ENCODE measurements at places on chromosomes 6 and 20.

GRCh38 chr6:2266841-2267240 is 21.4 kb upstream of the GMDS start:
- DNase-seq = no peak

GRCh38 chr20:19807191-19807945 is 49.3 kb downstream of the RIN2 start:
- no peak for DNase-seq

DNA sequence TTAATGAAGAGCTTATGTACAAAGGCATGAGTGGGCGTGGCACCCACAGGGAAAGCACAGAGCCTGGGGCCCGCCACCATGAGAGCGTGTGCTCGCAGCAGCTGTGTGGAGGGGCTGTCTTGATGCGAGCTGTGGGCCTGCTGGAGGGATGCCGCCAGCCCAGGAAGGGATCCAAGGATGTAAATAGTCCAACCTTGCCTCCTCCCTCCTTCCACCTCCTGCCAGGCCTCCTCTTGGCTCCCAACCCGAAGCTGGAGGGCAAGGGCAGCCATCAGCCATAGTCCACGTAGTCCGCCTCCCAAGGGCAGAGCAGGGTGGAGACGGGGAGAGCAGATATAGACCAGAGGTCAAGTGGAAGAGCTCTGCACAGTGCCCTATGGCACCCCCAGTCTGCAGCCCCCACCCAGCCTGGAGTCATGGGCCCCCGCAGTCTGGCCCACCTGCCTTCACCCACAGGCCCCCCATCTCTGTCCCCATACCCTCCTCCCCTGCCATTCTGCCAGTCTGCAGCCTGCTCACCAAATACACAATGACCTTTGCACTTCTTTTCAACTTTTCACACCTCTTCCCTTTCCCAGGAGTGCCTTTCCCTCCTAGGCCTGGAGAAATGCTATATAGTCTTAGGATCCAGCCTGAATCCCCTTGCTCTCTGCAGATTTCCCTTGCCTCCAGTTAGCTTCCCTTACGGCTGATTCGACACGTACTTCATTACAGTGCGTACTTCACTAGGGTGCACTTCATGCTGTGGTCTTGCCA is 77.1 kb downstream of the SHLD1 start:
- no peak for DNase-seq

DNA sequence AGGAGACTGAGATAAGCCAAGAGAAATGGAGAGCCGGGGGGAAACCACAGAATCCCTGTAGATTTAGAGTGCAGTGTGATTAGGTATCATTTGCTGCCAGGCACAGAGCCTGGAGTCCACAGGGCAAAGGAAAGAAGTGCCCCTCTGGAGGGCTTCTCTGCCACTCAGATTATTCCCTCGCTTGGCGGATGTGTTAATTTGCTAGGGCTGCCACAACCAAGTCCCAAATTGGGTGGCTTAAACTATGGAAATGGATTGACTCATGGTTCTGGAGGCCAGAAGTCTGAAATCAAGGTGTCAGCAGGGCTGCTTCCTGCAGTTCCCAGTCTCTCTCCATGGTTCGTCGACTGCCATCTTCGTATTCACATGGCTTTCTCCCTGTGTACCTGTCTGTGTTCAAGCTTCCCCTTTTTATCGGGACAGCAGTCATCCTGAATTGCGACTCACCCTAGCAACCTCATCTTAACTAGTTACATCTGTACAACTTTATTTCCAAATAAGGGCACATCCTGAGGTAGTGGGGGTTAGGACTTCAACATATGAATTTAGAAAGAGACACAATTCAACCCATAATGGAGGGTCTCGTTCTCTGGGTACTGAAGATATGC is 122.2 kb downstream of the ANKRD60 start:
- DNase-seq = no peak

GRCh38 chr6:44237813-44238433 is 9.0 kb upstream of the HSP90AB1 start:
- peak; percentile 85 for DNase-seq

GRCh38 chr20:24393903-24394302 is 75.5 kb upstream of the SYNDIG1 start:
- no peak for DNase-seq

GRCh38 chr6:136069119-136069518 is 181.0 kb downstream of the MTFR2 start:
- DNase-seq = no peak

DNA sequence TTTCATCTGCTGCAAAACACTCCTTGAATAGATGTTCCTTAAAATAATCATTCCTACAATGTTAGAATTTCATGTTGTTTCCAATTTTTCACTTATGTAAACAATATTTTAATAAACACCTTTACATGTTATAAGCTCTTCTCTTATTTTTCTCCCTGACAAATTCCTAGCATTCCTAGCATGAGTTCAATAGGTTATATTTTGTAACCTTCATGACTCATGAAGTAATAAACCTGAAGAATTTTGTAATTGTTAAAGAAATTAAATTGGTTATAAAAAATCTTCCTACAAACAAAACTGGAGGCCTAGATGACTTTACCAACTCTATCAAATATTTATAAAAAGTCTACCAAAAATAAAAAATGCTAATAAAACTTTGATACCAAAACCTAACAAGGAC is 66.3 kb downstream of the NT5E start:
- DNase-seq = no peak

- no peak for DNase-seq
These were observed 2.1 kb downstream of the IRF4 start for GRCh38 chr6:393391-394221.

DNA sequence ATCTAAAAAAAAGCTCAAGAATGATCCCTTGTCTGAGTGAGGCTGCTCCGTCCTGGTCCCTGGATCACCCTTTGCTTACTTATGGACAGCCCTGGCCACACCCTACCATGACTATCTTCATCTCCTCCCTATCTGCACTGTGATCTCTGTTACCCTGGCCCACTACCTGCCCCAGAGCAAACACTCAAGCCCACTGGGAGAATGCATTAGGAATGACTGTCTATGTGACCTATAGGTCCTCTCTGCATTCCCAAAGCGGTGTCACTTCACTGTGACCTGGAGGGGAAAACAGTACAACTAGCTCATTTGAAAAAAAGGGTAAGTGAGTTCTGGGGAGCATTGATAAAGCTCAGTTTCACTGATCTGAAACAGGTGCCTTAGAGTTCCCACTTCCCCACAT is 86.4 kb upstream of the FOXP4 start:
- no peak for DNase-seq

DNA sequence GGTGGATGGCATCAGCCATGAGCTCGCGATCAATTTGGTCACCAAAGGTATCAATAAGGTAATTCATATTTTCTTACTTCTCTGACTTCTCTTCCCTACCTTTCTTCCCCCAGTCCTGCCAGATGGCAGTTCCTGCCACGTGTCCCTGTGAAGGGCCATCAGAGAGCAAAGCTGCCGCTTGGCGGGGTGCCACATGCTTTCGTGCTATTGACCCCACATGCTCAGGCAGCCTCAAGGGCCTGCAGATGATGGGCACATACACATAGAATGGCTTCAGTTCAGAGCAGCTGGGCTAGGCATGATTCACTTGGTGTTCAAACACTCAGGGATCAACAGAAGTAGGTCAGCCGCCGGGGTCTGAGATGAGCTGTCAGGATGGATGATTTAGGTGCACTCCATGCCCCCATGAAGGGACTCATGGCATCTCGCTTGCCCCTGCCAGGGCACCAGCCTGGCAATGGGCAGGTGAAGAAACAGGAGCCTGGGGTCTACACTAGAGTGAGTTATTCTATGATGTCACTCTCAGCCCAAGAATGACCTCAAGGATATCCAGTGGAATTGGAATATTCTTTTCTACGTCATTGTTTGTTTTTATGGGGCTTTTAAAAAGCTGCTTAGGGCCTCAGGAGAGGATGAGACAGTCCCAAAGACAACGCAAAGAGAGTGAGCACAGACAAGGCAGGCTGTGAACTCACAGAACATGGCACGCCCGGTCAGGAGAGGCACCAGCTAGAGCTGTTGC is 25.5 kb downstream of the BANF2 start:
- DNase-seq = no peak

GRCh38 chr6:40810171-40810570 is 223.0 kb upstream of the LRFN2 start:
- no peak for DNase-seq

DNA sequence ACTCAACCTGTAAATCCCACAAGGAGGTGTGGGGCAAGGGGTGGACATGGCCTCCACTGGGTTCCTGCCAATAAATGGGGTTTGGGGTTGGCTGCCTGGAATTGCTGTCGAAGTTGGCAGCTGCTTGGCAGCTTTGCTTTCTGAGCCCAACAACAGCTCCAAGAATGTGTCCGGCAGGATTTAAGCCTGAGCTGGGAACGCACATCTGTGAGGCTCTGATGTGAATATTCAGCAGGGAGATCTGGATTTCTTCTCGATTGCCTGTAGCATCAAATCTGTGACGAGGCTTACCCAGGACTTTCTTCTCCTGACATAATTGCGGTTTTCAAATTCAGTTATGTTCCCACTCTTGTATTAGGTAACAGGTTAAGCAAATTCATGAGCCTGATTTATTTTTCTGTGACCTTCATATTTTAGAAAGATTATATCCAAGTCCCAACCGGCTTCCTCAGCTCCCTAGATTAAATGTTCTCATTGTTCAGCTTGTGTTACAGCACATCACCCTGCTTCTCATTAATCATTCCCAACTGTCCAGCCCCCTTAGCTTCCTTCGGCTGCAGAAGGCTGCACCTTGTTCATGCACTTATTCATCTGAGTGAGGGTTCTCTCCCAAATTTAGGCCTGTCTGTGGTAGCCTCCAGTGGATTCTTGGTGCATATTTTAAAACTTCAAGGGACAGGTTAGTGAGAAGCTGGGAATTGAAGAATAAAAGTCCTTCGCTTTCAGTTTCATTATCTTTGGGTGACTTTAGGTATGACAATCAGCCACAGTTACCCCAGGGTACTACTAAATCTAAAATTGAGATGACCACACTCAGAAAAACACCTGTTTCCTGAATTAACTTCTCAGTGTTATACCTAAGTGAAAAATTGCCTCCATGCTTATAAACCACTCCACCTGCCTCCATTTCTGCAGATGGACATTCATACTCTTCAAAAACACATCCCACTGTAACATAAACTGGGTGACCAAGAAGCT is 310.0 kb downstream of the ESR1 start:
- no peak for DNase-seq

DNA sequence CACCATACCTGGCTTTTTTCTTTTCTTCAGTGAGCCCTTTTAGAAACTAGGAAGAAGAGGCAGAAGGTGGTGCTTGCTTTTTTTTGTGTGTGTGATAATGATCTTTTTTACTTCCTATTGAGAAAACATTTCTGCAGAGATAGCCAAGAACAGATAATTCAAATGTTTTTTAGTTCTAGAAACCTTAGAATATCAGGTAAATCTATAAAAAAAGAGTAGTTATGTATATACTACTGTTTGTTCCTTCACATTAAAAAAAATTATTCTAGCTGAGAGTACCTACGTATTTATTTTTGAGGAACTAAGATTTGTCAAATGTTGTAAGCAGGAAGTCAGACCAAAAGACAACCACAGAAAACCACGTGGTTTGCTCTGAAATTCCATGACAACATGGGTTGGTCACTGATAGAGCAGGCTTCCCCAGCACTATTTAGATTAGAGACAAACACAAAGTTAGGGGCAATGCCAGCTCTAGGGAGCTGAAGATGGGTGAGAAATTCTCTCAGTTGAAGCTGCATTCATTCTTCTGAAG is 12.8 kb downstream of the STK4 start:
- peak; percentile 46 for DNase-seq

DNA sequence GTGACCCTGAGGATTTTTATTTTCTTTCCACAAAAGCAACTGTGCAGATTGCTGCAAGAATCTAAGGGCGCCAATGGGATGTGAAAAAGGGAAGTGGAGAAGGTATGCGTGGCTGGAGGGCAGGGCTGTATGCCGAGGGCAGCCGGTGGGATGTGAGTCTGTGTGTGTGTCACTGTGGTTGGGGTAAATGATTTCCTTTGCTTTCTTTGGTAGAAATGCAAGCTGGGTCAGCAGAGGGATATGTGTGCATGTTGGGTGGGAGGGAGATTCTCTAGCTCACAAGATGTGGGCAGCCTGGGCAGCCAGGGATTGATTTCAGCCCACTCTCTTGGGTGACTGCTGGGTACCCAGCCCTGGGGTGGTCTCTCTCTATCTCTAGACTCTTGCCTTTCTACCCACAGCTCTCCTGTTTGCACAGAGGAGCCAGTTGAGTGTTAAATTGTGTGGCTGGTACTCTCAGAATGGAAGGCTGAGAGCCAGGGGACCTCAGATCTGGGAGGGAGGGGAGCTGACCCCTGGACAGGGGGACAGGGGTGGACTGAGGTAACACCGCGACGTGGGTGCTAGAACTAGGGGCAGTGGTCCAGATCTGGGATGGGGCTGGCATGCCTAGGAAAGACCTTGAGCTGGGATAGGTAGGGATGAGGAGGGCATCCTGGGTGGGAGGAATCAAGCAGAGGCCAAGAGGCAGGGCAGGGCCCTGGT is 136.8 kb upstream of the RNF24 start:
- DNase-seq = no peak

DNA sequence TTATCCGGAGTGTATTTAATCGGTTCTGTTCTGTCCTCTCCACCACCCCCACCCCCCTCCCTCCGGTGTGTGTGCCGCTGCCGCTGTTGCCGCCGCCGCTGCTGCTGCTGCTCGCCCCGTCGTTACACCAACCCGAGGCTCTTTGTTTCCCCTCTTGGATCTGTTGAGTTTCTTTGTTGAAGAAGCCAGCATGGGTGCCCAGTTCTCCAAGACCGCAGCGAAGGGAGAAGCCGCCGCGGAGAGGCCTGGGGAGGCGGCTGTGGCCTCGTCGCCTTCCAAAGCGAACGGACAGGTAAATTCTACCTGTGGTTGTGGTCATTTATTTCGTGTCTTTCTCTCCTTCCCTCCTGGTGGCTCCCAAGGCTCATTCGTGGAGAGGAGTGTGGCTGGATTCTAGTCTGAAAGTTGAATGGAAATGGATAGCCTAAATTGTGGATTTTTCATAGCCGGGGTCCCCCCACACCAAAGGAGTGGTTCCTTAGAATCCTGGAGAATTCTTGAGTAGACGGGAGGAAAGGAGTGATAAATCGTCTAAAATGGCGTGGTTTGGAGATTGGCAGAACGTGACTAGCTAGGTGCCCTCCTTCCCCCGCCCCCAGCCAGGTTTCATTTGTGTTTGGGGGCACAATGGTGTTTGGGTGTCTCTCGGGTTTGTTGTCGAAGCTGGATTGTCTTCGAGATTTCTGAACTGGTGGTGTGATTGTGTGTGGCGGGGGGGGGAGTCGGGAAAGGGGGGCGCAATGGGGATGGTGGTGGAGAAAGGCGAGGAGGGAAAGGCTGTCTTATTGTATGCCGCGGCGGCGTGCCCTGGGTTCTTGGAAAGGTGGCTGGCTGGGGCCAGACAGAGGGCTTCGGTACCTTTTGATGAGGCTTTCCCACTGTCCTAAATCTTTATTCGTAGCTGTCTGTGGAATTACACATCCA is 673 bp downstream of the MARCKS start:
- peak; percentile 54 for DNase-seq

DNA sequence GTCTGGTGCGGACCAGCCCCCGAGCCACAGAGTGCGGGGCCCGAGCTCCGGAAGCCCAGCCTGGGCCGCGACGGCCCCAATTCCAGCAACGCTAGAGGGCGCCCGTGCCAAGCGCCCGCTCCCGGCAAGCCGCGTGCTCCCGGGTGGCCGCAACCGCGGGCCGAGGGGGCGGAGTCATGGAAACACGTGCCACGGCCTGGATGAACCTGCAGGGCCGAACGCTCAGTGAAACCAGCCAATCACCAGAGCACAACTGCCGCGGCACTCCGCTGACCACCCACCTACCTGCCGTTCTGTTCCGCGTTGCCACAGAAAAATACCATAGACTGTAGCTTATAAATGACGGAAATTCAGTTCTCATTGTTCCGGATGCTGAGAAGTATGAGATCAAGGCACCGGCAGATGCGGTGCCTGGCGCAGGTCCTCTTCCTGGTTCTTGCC is 85.7 kb upstream of the FOXC1 start:
- DNase-seq = peak; percentile 36
